ENCODE measurements at places on chromosomes 1 and 21.

- DNase-seq: no peak
Measured at GRCh38 chr21:44872323-44872648, 1.2 kb downstream of the PTTG1IP start.

DNA sequence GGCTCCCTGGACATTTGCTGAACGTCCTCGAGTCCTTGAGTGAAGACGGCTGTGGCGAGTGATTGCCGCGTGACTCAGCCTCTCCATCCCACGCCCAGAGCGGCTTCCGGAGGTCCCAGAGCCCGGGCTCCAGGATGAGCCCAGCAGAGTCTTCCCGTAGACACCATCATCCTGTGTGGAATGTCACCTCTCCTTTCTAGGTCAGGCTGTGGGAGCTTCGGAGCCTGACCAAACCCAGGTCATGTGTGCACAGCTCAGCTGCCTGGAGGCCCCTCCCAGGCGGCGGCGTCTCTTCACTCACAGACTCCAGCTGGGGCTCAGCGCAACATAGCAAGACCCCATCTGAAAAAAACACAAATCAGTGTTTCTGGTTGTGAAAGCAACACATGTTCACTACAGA, 38.2 kb downstream of the PRKCZ start:
- DNase-seq: no peak

DNA sequence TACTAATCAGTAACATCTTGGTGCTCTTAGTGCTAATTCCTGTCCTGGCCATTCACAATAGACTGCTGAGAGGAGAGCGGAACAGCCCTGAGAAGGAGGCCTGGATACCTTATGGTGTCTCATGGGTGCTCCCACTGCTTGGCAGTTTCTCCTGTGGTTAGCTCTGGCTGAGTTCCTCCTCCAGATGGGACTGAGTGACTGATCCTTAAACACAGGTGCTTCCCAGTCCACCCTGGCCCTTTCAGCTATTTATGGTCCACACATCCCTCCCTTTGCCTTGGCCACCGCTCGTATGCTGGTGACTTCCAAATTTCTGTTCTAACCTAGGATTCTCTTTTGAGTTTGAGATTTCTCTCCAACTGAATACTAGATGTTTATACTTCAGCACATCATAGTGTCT, 157.0 kb upstream of the CACNA1E start:
- DNase-seq: no peak

DNA sequence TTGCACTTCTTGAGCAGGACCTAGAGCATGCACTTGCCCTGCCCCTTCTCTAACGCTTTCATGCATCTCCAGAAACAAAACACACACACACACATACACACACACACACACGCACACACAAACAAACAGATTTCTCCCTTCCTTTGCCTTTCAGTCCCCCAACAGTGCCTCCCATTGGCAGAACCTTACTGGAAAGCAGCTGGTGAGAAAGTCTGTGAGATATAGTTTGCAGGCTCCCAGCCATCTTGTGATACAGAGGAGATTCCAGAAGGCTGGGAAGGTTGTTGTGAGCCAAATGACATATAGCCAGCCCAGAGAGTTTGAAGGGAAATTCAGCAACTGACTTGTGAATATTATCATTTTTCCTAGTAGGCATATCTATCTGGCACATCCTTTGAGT, 35.9 kb upstream of the ZRANB2 start:
- DNase-seq: no peak

DNA sequence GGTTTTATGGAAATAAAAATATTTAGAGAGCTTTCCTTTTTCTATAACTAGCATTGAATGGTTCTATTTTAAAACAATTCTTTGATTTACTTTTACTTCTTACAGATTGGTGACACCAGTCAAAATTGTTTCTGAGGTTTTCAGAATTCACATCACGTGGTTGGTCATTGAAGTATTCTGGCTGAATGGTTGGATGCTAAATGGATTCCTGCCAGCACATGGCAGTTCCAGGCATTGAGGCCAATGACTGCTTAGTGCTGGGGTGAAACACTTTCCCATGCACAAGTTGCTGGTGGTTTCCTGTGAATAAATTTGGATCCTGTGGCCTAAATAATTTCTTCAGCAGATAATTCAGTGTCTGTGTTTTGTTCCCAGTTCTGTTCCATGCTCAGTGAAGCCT, 20.6 kb downstream of the NCAM2 start:
- no peak for DNase-seq

DNA sequence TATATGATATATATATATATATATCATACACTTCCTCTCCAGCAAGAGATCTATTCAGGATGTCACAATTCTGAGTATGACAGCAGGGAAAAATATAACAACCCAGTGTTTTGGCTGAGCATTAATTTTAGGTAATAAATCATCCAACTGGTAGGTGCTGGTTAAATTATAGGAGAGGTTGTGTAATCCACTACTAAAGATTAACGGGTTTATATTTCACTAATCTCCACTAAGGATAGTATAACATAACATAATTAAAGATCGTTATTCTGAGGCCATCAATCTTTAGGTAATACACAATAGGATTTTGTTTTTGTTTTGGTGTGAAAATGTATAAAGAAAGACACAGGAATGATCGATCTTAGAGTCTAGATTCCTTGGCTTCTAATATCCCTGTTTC, 102.2 kb downstream of the COQ8A start:
- no peak for DNase-seq

GRCh38 chr1:3051270-3052268, 17.4 kb upstream of the PRDM16 start:
- no peak for DNase-seq

- DNase-seq: no peak
Measured at GRCh38 chr21:45670731-45671130, 27.2 kb downstream of the PCBP3 start.

GRCh38 chr1:112991402-112992120, 35.6 kb upstream of the SLC16A1 start:
- DNase-seq: no peak

DNA sequence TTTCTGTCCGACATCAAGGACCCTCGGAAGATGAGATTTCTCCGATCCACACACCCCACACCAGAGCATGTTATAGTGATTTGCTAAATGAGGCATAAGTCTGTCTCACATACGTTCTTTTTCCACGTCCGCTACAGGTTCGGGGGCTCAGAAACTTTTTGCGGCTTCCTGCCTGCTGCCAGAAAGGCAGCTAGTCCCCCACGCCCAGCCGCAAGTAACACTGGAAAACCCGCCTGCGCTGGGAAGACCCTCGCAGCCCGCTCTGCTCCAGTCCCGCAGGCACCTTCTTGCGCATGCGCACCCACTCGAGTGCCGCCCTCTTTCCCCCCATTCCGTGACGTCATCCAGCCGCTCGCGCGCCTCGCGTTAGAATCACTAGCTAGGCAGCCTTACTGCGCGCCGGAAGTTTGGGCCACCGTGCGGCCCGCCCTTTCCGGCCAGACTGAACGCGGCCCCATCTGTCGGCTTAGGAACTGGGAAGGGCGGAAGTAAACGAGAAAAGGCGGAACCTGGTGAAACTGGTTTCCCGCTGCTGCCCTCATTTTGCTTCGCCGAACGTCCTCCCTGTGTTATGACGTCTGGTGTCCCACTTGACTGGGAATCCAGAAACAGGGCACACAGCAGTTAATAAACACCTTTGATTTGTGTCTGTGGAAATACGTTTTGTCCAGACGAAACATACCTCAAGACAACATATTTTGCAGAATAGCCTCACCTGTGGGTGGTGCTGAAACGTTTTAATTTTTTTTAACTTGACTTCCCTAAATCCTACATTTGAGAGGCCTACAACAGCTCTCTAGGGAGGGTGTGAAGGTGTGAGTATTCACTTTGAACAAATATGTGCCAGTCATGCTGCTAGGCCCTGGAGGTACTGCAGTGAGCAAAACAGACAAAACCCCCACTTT, at the start of gene C1orf74:
Gene C1orf74, minus strand, starts transcription at position 295 of the 905 bp plus-strand sequence. CDS start 925 bp downstream, outside the sequence.
- peak; percentile 79 for DNase-seq

- no peak for DNase-seq
Measured at GRCh38 chr1:207870306-207871031, 40.5 kb downstream of the CD34 start.
